ENCODE measurements at places on chromosomes 11 and 22.

GRCh38 chr22:35930933-35931332 is 97.7 kb downstream of the RBFOX2 start:
- H3K27ac ChIP-seq = no peak overlapping the region
- H3K36me3 ChIP-seq = no peaks in the 10 kb centered on the region
- H3K4me3 ChIP-seq = no peak overlapping the region

DNA sequence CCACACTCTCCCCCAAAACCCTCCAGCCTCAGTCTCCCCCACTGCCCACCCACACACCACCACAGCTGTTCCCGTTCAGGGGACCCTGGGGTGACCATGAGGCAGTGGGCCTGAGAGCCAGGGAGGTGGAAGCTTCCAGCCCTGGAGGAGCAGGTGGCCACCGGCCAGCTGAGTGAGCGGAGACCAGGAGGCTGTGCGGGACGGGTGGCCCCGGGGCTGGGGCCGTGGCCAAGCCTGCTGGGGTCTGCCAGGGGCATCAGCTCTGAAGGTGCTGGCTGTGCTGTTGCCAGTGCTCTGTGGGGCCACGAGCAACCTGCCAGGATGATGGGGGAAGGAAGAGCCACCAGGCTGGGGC is 26.0 kb downstream of the OSBPL5 start:
- H3K4me1 ChIP-seq = peaks cover 66% of the 10 kb centered on the region
- H3K27me3 ChIP-seq = no peaks in the 10 kb centered on the region
- H3K27ac ChIP-seq = peak overlapping the region; percentile 33
- H3K36me3 ChIP-seq = no peaks in the 10 kb centered on the region
- DNase-seq = no peak

DNA sequence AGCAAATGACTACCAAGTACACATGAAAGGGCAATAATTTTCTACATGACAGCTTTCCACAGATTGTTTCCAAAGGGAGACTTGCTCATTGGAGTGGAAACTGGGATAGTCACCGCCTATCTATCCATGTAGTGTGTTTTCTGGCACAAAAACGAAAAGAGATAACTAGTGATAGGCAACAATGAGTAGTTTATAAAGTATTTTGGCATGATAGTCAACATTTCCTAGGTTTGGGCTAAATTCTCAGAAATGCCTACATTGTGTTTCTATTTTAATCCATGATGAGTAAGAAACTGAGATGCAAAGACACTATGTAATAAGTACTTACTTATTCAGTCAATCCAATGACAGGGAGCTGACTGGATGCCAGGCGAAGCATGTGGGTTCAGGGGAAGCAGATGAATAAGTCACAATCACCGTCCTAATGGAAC is 1129.1 kb downstream of the DLG2 start:
- no peak for DNase-seq
- H3K27me3 ChIP-seq = no peaks in the 10 kb centered on the region
- H3K36me3 ChIP-seq = no peaks in the 10 kb centered on the region
- H3K4me3 ChIP-seq = no peak overlapping the region
- no peak overlapping the region for H3K27ac ChIP-seq

- H3K4me3 ChIP-seq = no peak overlapping the region
- no peaks in the 10 kb centered on the region for H3K4me1 ChIP-seq
- no peak overlapping the region for H3K27ac ChIP-seq
These were observed 684.5 kb downstream of the FAM181B start for GRCh38 chr11:82049199-82049598.

- H3K36me3 ChIP-seq = peaks cover 12% of the 10 kb centered on the region
- H3K4me3 ChIP-seq = no peak overlapping the region
- no peaks in the 10 kb centered on the region for H3K27me3 ChIP-seq
- no peak overlapping the region for H3K27ac ChIP-seq
These were observed 142.9 kb downstream of the CRYBB2 start for GRCh38 chr22:25362215-25362882.

- no peaks in the 10 kb centered on the region for H3K27me3 ChIP-seq
- H3K36me3 ChIP-seq = no peaks in the 10 kb centered on the region
- H3K4me1 ChIP-seq = no peaks in the 10 kb centered on the region
These were observed 37.9 kb downstream of the ST14 start for GRCh38 chr11:130197386-130198035.

- H3K4me3 ChIP-seq = no peak overlapping the region
- H3K27me3 ChIP-seq = no peaks in the 10 kb centered on the region
- H3K36me3 ChIP-seq = no peaks in the 10 kb centered on the region
- no peak overlapping the region for H3K27ac ChIP-seq
- DNase-seq = no peak
These were observed 46.1 kb downstream of the RASSF10 start for GRCh38 chr11:13055200-13055599.

GRCh38 chr11:34416766-34417165 is 22.0 kb upstream of the CAT start:
- DNase-seq = no peak
- no peaks in the 10 kb centered on the region for H3K27me3 ChIP-seq
- H3K4me1 ChIP-seq = no peaks in the 10 kb centered on the region
- H3K36me3 ChIP-seq = no peaks in the 10 kb centered on the region
- H3K4me3 ChIP-seq = no peak overlapping the region

- no peaks in the 10 kb centered on the region for H3K27me3 ChIP-seq
- H3K4me3 ChIP-seq = no peak overlapping the region
- no peak overlapping the region for H3K27ac ChIP-seq
- no peaks in the 10 kb centered on the region for H3K36me3 ChIP-seq
- H3K4me1 ChIP-seq = peaks cover 36% of the 10 kb centered on the region
These were observed 23.3 kb upstream of the CD44 start for GRCh38 chr11:35115688-35116030.

DNA sequence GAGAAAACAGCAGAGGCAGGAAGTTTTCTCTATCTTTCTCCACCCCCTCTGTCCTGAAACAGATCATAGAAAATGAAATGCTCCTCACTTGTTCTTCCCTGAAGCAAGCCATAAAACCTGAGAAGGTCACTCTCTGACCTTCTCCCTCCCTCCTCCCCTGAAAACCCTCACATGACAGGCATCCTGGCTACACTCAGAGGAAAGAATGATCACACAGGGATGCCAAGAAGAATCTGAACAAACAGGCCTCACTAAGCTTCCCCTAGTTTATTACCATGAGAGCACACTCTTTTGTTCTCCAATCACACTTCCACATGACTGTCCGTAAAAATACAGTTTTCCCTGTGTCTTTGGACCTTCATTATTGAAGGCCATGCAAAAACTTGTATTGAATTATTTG is 300.1 kb downstream of the BUD13 start:
- H3K36me3 ChIP-seq = no peaks in the 10 kb centered on the region
- H3K27ac ChIP-seq = peak overlapping the region; percentile 14
- no peaks in the 10 kb centered on the region for H3K27me3 ChIP-seq
- peaks cover 8% of the 10 kb centered on the region for H3K4me1 ChIP-seq

GRCh38 chr22:22935546-22936157 is 48.0 kb downstream of the IGLL5 start:
- no peak for DNase-seq
- no peaks in the 10 kb centered on the region for H3K27me3 ChIP-seq

DNA sequence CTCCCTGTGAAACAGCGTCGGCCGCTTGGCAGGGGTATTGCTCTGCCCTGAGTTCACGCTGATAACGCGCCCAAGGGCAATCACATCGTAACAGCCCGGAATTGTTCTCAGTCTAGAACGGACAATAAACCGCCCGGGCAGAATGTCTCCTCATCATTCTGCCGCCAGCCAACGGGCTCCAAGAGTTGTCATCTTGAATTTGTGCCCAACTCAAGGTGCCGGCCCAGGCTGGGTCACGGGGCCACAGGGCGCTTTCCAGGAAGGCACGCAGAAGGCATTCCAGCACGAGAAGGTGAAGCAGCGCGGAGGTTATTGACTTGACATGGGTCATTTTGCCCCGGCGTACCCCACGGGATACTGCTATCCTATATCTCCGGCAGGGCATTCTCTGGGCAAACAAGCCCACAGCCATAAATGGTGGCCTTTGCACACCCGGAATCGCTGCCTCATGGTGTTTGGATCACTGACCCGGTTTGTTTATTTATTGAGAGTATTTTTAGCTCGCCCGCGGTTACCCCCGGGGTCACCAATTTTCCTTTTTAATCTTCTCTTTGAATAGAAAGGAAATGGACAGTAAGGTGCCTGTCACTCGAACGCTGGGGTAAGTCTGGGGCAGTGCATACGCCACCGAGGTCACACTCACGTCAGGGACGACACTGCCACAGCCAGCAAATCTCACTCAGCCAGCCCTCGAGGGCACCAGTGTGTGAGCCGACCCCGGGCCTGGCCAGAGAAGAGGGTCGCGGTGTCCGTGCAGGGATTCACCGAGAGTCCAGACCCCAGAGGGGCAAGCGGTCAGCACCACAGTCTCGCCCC is 72.4 kb upstream of the FGF3 start:
- no peaks in the 10 kb centered on the region for H3K27me3 ChIP-seq
- no peaks in the 10 kb centered on the region for H3K4me1 ChIP-seq
- no peak for DNase-seq

DNA sequence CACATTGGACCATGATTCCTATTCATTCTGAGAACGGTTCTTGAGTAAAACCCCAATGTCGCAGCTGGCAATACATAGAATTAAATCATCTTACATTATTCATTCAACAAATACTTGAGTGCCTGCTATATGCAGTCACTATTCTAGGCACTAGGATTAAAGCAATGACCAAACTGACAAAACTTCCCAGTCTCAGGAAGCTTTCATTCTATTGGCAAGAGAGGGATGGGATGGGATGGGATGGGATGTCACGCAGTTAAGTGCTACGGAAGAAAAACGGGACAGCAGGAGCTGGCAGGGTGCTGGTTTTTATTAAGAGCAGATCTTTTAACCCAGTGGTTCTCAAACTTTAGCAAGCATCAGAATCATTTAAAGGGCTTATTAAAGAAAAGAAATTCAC is 2.9 kb downstream of the PAK1 start:
- DNase-seq = no peak
- H3K36me3 ChIP-seq = no peaks in the 10 kb centered on the region
- no peak overlapping the region for H3K27ac ChIP-seq
- no peaks in the 10 kb centered on the region for H3K27me3 ChIP-seq

DNA sequence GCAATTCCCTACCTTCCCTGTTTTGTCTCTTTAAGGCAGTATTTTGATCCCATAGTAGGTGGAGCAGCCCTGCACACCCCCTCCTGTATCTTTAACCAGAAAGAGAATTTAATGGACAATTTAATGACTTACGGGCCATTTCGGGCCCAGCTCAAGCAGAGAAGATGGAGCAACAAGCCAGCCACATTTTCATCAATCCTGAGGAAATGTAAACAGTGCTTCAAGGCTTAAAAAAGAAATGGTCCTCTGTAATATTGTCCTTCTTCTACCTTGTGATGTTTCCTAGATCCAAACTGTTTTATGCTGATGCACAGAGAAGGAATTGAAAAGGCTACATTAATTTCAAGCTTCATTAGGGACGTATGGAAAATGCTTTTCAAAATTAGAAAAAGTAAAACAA is 88.6 kb downstream of the MTMR3 start:
- DNase-seq = no peak
- H3K4me3 ChIP-seq = no peak overlapping the region
- no peaks in the 10 kb centered on the region for H3K27me3 ChIP-seq

- H3K27ac ChIP-seq = no peak overlapping the region
- no peaks in the 10 kb centered on the region for H3K27me3 ChIP-seq
- peaks cover 35% of the 10 kb centered on the region for H3K36me3 ChIP-seq
These were observed 52.4 kb downstream of the LARGE2 start for GRCh38 chr11:45974806-45975205.

GRCh38 chr11:104394508-104394907 is 230.6 kb upstream of the PDGFD start:
- no peaks in the 10 kb centered on the region for H3K27me3 ChIP-seq
- no peaks in the 10 kb centered on the region for H3K36me3 ChIP-seq
- no peak for DNase-seq
- no peak overlapping the region for H3K27ac ChIP-seq
- H3K4me1 ChIP-seq = no peaks in the 10 kb centered on the region

- H3K4me3 ChIP-seq = no peak overlapping the region
- no peaks in the 10 kb centered on the region for H3K27me3 ChIP-seq
- H3K36me3 ChIP-seq = no peaks in the 10 kb centered on the region
- H3K4me1 ChIP-seq = peaks cover 17% of the 10 kb centered on the region
- H3K27ac ChIP-seq = no peak overlapping the region
These were observed 2.5 kb downstream of the ARHGAP32 start for GRCh38 chr11:129189646-129190045.

DNA sequence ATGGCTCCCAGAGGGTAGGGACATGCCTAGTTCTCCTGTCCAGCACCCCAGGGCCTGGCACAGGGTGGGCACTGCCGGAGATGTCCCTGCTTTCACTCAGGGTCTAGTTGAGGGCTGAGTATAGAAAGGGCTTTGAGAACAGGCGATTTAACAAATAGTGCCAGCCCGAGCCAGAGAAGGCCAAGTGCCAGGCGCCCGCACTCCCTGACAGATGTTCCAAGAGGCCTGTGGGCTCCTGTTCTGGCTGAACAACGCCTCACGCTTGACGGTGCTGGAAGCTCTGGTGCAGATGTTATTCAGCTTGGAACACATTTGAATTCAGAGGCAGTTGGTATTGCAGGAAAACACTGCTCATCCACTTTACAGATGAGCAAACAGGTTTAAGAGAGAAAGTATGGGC is 46.5 kb downstream of the NFAM1 start:
- H3K36me3 ChIP-seq = no peaks in the 10 kb centered on the region
- H3K4me3 ChIP-seq = no peak overlapping the region
- H3K27me3 ChIP-seq = no peaks in the 10 kb centered on the region
- no peak for DNase-seq

GRCh38 chr11:113447621-113448315 is 27.4 kb downstream of the DRD2 start:
- H3K4me3 ChIP-seq = no peak overlapping the region
- H3K4me1 ChIP-seq = no peaks in the 10 kb centered on the region

DNA sequence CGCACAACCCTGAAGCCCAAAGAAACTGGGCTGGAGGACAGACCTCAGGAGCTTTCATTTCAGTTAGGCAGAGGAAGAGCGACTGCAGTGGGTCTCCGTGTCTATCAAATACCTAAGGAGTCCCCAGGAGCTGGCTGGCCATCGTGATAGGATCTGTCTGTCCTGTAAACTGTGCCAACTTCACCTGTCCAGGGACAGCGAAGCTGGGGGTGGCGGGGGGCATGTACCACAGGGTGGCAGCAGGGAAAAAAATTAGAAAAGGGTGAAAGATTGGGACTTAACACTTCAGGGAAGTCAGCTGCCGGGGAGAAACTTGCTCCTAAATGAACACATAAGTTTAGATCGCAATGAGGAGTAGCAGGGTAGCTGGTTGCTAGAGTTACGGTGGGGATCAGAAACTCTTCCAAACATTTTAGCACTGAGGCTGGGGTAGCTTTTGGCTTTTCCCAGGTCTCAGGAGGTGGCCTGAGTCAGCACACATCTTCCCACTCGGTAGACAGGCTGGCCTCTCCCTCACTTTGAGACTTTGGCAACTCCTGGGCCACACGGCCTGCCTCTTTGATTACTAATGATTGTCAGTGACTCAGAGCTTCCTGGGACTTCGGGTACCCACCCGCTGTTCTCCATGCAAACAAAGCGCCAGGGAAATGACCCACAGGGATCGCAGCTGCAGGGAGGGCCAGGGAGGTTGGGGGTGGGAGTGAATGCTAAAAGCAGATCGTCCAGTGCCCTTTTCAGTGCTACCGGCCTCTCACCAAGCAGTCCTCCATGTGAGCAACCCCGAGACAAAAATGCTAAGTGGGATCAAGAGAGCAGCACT is 2.9 kb upstream of the MTFP1 start:
- peak overlapping the region; percentile 76 for H3K4me3 ChIP-seq
- H3K36me3 ChIP-seq = peaks cover 27% of the 10 kb centered on the region
- H3K27ac ChIP-seq = peak overlapping the region; percentile 94
- peak; percentile 96 for DNase-seq
- no peaks in the 10 kb centered on the region for H3K27me3 ChIP-seq

All from vagina (tissue), 2 donors.